ENCODE measurements at places on chromosomes 6 and 20.
A peak's percentile ranks its signal among the peaks of the same experiment; 100 is the strongest.

DNA sequence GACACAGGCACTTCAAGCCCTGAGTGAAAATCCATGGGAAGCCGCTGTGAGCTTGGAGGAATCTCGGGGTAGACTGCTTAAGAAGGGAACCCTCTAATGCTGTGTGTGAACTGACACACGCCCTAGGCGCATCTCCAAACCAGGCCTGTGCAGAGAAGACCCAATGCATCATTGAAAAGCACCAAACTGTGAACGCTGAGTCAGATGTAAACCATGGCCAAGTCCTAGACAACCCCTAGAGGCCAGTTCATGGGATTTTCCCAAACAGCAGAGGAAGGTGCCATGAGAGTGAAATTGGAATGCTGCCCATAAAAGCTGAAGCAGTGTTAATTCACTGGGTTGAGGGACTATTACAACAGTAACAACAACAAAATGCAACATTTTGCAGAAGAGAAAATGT is 296.5 kb downstream of the SMOC2 start:
- DNase-seq: no peak

GRCh38 chr6:104252276-104252675 is 607.4 kb downstream of the HACE1 start:
- no peak for DNase-seq

GRCh38 chr20:13771853-13772453 is 12.8 kb downstream of the ESF1 start:
- peak; percentile 60 for DNase-seq

DNA sequence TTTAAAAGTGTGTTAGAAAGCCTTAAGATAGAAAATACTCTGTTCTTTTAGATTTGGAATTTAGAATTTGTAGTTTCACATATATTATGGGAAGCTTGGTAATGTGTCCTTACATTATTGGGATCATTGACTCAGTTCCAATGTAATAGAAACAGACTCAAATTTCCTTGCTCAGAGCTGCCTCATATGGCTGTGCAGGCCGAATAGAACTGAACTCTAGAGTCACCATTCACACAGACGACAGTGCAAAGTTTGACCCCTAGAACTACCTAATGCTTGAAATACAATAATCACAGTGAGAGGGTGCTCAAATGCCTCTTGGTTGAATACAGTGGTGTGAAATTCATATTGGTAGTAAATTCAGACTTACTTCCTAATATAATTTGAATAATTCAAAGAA is 482.7 kb upstream of the CITED2 start:
- no peak for DNase-seq

DNA sequence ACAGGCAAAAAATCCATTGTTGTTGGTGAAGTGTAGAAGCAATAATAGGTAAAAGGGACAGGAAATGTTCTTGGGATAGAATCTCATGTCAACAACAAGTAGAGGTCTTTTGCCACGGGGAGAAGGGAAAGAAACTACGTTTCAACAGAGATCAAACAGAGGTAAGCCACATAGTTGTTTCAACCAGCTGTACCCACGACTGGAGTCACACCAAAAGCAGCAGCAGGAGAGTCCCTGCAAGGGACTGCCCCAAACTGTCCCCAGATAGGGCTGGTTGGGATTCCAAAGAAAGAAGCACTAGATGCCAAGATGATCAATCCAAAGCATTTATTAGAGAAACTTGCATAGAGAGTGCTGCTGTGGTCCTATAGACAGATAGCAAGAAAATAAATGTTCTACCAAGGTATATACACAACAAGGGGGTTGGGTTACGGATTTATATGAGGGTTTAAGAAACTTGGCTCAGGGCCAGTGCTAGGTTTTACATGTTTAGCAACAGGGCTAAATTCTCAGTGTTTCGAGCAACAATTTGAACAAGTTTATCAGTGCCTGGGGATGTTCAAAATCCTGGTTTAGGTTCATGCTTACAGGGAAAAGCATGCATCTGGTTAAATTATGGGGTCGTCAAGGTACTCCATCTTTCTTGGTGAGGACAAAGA is 466.5 kb downstream of the MMUT start:
- no peak for DNase-seq
